ENCODE measurements at places on chromosomes 5 and 9. TPM values are rescaled to one million over a fixed set of nuclear protein-coding genes. Genes with fewer than 3 reads are reported as not detected.

DNA sequence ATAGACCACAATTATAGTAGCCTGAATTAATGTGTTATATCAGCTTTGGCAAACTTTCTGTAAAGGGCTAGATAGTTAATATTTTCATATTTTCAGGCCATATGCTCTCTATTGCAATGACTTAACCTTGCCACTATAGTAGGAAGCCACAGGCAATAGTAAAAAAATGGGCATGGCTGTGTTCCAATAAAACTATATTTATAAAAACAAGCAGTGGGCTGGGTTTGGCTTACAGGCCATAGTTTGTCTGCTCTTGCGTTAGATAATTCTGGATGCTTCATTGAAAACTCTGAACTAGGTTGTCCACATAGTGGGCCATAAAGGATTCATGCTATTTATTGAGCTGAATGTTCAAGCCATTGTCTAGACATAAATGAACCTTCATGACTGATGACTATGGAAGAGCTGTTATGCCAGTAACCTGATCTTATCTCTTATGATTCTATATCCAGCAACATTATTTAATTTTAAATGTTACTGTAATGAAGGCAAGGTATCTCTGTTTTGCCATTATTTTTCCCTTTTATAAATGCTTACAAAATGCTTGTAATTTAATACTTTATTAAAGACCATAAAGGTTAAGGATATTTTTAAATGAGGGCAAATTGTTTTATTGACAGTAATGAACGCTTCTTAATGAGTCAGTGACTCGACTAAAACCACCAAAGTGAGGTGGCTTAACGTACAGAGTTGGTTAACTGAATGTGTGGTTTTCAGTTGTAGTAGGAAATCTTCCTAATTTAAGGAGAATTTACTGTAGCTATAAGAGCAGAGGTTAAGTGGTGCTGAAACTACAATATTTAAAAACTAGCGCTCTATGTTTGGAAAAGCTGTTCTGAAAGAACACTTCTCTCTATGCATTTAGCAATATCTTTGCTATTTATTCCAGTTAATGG lies 560.6 kb downstream of the PRR16 start:
- no peak for DNase-seq

DNA sequence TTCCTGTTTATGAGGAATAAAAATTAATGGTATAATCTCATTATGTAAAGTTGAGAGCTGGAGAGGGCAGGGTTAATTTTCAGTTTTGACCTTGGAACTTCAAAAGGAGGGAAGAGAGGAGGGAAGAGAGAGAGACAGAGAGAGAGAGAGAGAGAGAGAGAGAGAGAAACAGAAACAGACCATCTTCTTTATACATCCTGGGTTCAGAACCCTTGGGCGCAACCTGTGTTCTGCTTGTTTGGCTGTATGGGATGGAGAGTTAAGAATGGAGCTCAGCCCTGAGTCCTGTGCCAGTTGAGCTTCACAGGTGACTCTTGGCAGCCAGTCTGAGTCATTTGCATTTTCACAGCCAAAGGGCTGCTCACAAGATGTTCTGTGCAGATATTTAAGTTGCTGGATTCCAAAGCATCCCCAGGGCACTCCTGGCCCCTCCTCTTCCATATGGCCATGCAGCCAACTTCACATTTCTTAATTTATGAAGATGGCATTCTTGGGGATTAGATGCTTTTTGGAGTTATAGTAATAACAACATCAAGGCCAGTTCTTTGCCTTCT lies 143.5 kb downstream of the CARTPT start:
- no peak for DNase-seq

DNA sequence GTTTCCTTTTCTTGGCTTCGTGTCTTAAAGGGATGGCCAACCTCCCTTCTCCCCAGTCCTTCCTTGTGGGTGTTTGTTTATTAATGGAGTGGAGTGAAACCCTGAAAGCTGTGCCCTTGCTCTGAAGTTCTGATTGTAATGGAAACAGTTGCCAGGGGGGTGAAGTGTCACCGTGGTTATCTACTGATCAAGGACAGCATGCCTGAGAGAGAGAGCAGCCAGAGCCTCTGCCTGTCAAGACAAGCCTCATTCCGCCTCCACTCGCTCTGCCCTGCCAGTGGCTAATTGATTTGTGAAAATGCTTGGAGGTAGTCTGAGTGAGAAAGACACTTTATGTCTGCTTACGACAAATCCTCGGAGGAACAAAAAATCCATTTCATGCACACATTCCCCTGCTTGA lies 143.7 kb upstream of the SLC30A5 start:
- DNase-seq, result no peak

DNA sequence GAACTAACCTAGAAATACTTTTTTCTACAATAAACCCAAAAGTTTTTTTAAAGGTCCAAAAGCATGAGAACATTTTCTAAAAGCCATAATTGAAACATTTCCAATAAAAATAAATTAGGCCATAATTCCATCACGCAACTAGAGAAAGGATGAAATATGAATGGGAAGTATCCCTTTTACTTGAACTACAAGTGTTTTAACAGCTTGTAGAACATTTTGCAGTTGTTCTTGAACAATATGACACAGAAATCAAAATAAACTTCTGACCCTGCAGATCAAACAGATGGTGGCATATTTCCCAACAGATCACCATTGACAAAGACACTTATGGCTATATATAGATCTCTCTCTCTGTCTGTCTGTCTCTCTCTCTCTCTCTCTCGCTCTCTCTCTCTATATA lies 624.4 kb downstream of the PSAT1 start:
- no peak for DNase-seq

DNA sequence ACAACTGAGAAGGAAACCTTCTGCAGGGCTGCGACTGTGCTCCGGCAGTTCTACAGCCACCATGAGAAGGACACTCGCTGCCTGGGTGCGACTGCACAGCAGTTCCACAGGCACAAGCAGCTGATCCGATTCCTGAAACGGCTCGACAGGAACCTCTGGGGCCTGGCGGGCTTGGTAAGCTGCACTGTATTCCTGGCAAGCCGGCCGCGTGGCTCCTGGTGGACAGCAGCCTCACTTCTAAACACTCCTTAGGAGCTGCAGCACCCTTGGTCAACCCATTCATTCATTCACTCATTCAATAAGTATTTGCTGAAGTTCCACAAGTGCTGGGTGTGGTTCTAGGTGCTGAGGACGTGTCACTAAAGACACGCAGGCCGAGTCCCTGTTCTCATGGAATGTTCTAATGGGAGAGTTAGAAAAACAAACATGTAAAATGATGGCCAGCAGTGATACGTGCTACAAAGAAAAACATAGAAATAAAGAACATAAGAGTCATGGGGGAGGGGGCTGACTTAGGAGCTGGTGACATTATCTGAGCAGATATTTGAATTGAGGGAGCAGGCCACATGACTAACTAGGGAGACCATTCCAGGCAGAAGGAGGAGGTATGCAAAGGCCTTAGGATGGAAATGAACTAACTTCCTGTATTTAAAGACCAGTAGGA lies 6.1 kb downstream of the IL4 start:
- DNase-seq, result peak; percentile 21

DNA sequence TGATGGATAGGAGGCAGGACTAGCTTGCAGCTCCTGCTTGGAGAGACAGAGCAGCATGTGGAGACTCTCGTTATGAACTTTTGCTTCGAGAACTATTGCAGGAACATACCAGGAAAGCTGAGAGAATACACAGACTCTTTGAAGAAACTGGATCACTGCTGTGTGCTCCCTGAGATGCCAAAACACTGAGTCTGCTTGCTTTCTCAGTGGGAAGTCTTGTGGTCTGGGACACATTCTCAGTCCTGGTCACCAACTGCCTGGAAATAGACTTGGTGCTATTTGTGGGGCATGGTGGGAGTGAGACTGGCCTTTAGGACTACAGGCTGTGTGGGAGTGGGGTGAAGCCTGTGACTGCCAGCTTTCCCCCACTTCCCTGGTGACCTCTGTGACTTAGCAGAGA lies 252.6 kb downstream of the MED10 start:
- no peak for DNase-seq

DNA sequence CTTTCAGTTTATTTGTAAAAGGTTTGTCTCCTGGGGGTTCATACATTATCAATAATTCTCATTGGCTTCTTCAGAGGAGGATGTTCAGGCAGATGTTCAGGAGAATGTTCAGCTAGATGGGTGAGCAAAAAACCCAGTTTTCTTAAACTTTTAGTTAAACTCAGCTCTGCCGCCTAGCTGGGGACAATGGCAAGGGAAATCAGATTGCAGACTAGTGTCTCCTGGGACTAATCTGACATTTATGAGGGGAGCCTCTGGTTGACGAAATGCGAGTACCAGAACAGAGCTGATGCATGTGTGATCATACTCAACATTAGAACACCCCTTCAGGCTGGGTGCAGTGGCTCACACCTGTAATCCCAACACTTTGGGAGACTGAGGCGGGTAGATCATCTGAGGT lies 314.4 kb downstream of the ARL15 start:
- no peak for DNase-seq

DNA sequence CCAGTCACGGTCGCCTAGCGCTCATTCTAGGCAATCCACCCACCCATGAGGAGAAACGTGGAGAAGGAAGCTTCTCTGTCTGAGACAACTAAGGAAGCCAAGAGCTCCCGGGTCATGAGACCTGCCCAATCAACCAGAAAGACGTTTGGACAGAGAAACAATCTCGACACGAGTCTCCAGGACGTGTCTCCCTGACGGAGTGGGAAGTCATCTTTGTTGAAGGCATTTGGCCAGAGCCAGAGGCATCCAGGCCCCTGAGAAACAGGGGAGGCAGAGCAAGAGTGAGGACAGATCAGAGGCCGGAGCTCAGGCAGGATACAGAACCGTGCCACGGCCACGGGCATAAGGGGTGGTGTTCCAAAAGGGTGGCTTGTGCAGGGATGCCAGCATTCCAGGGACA lies 479.0 kb downstream of the SPATA31A7 start:
- peak; percentile 2 for DNase-seq

GRCh38 chr5:93622240-93622885 lies 39.3 kb downstream of the NR2F1 start:
- DNase-seq, result no peak

- no peak for DNase-seq
Observed at GRCh38 chr5:114822863-114823262, 346.8 kb downstream of the TRIM36 start.

GRCh38 chr5:17087035-17087434 lies 130.4 kb upstream of the BASP1 start:
- DNase-seq, result no peak

GRCh38 chr9:133839822-133840329 lies 101.7 kb upstream of the SARDH start:
- DNase-seq, result peak; percentile 74

GRCh38 chr9:16180546-16180945 lies 627.7 kb downstream of the CCDC171 start:
- no peak for DNase-seq

DNA sequence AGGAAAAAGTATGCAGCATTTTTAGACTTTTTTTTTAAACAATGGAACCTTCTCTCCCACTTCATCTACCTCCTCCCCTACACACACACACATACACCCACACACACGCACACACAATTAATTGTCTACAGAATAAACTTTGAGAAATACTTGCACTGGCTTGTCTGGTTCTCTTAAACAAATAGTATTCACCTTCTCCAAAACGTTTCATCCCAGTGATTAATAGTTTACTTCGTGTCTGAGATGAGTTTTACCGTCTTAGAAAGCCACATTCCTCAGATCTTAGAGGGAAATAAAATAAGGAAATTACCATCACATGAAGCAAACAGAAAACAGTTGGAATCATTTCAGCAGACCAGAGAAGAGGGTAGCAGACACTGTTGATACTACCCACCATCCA lies 570.6 kb upstream of the CLINT1 start:
- no peak for DNase-seq

- DNase-seq, result no peak
Observed at GRCh38 chr9:89539374-89539773, 41.5 kb upstream of the SEMA4D start.

GRCh38 chr5:180007582-180007981 lies 64.0 kb downstream of the RNF130 start:
- no peak for DNase-seq

DNA sequence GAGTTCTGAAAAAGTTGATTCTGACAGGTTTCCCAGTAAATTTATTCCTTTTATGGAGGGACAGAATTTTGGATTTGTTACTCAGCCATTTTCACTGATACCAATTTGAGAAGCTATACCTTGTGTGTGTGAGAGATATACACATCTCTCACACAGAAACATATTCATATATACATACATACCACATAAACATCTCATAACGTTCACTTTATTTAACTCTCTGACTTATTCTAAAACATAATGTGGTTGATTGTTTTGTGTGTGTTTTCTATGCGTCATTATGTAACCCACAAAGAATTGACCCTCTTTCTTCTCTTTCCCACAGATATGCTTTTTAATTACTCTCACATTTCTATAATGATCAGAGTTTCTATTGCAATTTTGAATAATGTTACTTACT lies 570.8 kb upstream of the TLE4 start:
- DNase-seq, result no peak

GRCh38 chr9:75197561-75197960 lies 109.2 kb downstream of the OSTF1 start:
- no peak for DNase-seq

The SYNPO gene
- 1.7 TPM for total RNA-seq

The PCDHGA3 gene
- 0.94 TPM for total RNA-seq

The IFNA5 gene
- total RNA-seq, result not detected

The PROB1 gene
- 3.4 TPM for total RNA-seq

The DMRT2 gene
- total RNA-seq, result not detected

The IFNB1 gene
- not detected for total RNA-seq

The GADD45G gene
- total RNA-seq, result 6.8 TPM

The PCDHA5 gene
- 0.39 TPM for total RNA-seq

The EGFLAM gene
- 0.33 TPM for total RNA-seq

The EIF4EBP3 gene
- 10.1 TPM for total RNA-seq

The PCDHGB4 gene
- total RNA-seq, result 3.8 TPM
